CD4-positive, alpha-beta T cell (primary cell): ENCODE measurements at places on chromosomes 11 and 22. TPM values are rescaled to one million over a fixed set of nuclear protein-coding genes. Genes with fewer than 3 reads are reported as not detected.
A peak's percentile ranks its signal among the peaks of the same experiment; 100 is the strongest.

DNA sequence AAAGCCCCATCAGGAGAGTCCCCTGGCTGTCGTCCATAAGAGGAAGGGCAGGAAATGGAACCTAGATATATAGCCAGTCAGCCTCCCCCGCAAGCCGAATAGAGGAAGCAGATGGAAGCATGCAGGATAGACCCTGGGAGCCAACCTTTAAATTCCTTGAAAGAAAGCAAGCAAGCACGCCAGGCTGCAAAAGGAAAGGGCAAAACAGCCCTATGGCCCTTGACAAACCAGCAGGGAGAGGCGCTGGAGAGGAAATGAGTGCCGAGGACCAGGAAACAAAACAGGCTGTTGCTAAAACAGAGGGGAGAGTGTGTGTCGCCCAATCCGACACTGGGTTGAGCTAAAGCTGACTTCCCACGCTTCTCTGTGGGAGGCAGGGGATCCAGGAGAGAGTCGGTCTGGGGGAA is 203.5 kb upstream of the MTNR1B start:
- H3K4me1 ChIP-seq = no peaks in the 10 kb centered on the region
- no peak for DNase-seq

- H3K4me3 ChIP-seq = no peak overlapping the region
- no peak overlapping the region for H3K27ac ChIP-seq
- no peaks in the 10 kb centered on the region for H3K27me3 ChIP-seq
- no peak for DNase-seq
Measured at GRCh38 chr22:47174096-47174495, 411.6 kb downstream of the TBC1D22A start.

GRCh38 chr11:124725719-124726105 is 14.0 kb upstream of the NRGN start:
- no peak for DNase-seq

GRCh38 chr11:103947546-103947919 is 88.9 kb upstream of the DDI1 start:
- no peaks in the 10 kb centered on the region for H3K36me3 ChIP-seq
- H3K27ac ChIP-seq = no peak overlapping the region
- no peaks in the 10 kb centered on the region for H3K27me3 ChIP-seq
- H3K4me1 ChIP-seq = no peaks in the 10 kb centered on the region
- DNase-seq = no peak

- no peaks in the 10 kb centered on the region for H3K36me3 ChIP-seq
- H3K27ac ChIP-seq = no peak within 1 kb of the TSS
- H3K27me3 ChIP-seq = no peaks in the 10 kb centered on the region
- H3K4me1 ChIP-seq = no peaks in the 10 kb centered on the region
- no peak within 1 kb of the TSS for H3K4me3 ChIP-seq
- no peak for DNase-seq
Measured at GRCh38 chr11:4881860-4882500, at the start of gene OR51T1. TSS of gene OR51T1 (plus strand) at chr11:4881900. CDS start at chr11:4881900, 0 bp downstream.

- no peaks in the 10 kb centered on the region for H3K36me3 ChIP-seq
- no peak overlapping the region for H3K27ac ChIP-seq
- H3K4me3 ChIP-seq = no peak overlapping the region
- no peaks in the 10 kb centered on the region for H3K4me1 ChIP-seq
- no peak for DNase-seq
- H3K27me3 ChIP-seq = no peaks in the 10 kb centered on the region
Measured at GRCh38 chr11:61601512-61601911, 20.6 kb upstream of the SYT7 start.

- H3K27me3 ChIP-seq = no peaks in the 10 kb centered on the region
- H3K27ac ChIP-seq = no peak overlapping the region
- no peak for DNase-seq
- no peaks in the 10 kb centered on the region for H3K36me3 ChIP-seq
- H3K4me1 ChIP-seq = no peaks in the 10 kb centered on the region
- no peak overlapping the region for H3K4me3 ChIP-seq
Measured at GRCh38 chr11:19107125-19107524, 9.8 kb upstream of the ZDHHC13 start.

- H3K4me1 ChIP-seq = no peaks in the 10 kb centered on the region
- H3K27me3 ChIP-seq = peaks cover 3% of the 10 kb centered on the region
- H3K27ac ChIP-seq = no peak overlapping the region
Measured at GRCh38 chr11:5992150-5992549, 5.4 kb upstream of the OR52L1 start.

DNA sequence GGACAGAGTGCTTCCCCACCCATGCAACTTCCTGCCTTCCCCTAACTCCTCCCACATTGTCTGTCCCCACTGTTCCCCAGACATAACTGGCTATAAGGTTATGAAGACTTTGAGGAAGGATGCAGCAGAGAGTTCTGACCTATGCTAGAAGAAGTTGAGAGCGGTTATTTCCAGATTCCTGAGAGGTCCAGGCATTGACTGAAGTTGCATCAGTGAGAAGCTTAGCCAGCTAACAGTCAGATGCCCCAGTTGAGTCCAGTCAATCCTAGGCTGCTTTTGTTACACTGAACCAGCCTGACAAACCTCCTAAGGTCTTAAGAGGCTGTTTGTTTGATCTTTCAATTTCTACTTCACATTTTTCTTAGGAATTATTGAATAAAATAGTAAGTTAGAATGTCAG is 937.9 kb upstream of the CCDC90B start:
- DNase-seq = no peak
- H3K27me3 ChIP-seq = no peaks in the 10 kb centered on the region
- H3K27ac ChIP-seq = no peak overlapping the region
- no peaks in the 10 kb centered on the region for H3K4me1 ChIP-seq

DNA sequence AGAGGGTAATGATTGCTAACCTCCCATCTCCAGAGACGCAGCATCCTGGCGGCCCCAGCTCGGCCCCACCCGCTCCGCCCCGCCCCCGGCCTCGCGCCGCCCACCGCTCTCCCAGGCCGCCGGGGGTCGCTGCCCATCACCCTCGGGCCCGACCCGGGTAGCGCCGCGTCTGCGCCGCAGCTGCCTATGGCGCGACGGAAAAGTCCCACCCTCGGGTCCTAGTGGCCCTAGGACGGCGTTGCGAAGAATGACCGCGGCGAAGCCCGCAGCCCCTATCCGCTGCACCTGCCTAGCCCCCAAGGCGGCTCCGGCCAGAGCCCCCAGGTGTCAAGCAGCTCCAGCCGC is 457 bp downstream of the CPSF7 start:
- H3K4me1 ChIP-seq = peaks cover 41% of the 10 kb centered on the region
- H3K27me3 ChIP-seq = no peaks in the 10 kb centered on the region
- peak overlapping the region; percentile 93 for H3K4me3 ChIP-seq
- peaks cover 43% of the 10 kb centered on the region for H3K36me3 ChIP-seq
- H3K27ac ChIP-seq = peak overlapping the region; percentile 99

DNA sequence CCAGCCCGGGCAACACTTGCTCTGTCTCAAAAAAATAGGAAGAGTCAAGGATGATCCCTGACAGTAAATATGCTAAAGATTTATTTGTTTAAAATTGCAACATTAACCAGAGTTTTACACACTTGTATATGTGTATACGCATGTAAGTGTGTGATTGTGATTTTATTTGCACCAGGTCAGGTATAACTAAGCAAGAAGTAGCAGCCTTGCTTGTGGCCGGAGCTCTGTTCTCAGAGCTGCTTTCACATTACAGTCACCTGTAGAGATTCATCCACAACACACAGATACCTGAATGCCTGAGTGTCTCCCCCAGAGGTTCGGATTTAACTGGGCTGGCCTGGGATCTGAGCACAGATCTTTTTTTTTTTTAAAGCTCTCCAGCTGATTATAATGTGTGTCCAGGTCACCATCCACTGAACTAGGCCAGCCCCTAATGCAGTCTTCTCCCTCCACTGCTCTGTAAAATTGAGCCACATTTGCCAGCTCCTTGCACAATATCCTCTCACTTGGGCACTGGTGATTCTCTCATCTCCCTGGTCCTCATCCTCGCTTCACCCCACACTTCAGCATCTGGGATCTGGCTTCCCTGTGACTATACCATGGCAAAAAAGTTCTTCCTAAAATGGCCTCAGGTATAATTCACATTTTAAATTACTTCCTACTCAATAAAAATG is 48.3 kb downstream of the LIF start:
- H3K36me3 ChIP-seq = no peaks in the 10 kb centered on the region
- no peak overlapping the region for H3K4me3 ChIP-seq
- H3K27me3 ChIP-seq = no peaks in the 10 kb centered on the region
- DNase-seq = no peak

DNA sequence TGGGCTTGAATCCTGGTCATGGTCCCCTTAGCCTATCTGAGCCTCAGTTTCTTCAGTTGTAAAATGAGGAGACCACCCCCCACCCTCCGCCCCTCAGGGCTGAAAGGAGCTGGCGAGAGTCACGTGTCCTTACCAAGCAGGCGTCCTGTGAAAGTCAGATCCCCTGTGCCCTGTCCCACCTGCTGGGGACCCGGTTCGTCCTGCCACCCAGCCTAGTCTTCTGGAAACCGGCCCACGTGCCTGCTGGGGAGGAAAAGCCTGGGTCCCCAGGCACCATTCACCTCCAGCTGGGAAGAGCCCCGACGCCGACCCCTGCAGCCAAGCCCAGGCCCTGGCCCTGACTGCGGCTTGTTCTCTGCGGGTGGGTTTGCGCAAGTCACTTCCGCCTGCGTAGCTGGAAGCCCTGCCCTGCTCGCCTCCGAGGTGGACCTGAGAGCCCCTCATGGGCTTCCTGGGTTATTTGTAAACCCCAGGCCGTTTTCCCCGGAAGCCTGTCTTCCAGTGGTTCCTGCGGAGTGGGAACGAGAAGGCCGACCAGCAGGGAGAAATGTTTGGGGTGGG is 679 bp upstream of the SSH3 start:
- H3K4me1 ChIP-seq = peaks cover 33% of the 10 kb centered on the region
- no peaks in the 10 kb centered on the region for H3K27me3 ChIP-seq
- no peak for DNase-seq
- H3K36me3 ChIP-seq = peaks cover 41% of the 10 kb centered on the region
- peak overlapping the region; percentile 62 for H3K4me3 ChIP-seq

- H3K4me3 ChIP-seq = no peak overlapping the region
- H3K27ac ChIP-seq = no peak overlapping the region
- no peaks in the 10 kb centered on the region for H3K27me3 ChIP-seq
- H3K4me1 ChIP-seq = no peaks in the 10 kb centered on the region
Measured at GRCh38 chr11:70502677-70503467, 104.5 kb downstream of the CTTN start.

DNA sequence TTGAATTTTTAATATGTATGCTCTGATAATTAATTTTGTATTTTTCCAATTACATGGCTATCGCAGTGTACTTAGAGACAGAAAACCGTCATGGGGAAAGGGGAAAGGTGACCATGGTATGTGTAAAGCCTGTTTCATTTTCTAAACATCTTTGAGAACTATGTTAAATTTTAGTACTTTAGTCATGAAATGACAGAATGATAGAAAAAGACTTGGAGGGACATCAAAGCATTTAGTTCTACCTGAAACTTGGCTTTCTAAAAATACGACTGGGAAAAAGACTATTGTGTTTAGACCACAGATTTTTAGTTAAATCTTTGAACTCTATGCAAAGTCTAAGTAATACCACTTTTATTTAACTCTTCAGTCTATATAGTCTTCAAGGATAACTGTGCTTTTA is 54.1 kb downstream of the MAML2 start:
- H3K27ac ChIP-seq = no peak overlapping the region
- peaks cover 4% of the 10 kb centered on the region for H3K4me1 ChIP-seq
- no peak overlapping the region for H3K4me3 ChIP-seq

DNA sequence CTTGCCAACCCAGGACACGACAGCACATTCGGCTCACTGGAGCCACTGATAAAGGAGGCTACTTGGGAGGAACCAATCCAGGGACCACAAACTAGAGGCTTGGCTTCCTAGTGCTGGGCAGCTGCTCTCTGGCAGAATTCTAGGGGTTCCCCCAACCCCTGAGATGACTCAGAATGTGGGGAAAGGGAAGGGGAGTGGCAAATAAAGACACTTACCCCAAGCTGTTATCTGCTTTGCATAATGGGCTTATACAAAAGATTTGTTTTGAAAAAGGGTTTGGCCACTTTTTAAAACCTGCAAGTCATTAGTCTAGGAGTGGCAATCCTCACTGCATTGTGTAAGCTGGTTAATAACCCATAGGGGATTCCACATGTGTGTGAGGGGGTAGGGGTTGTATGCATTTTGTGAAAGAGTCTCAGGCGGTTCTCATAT is 64.1 kb upstream of the LMO1 start:
- no peak for DNase-seq
- H3K27me3 ChIP-seq = no peaks in the 10 kb centered on the region
- no peak overlapping the region for H3K4me3 ChIP-seq
- no peaks in the 10 kb centered on the region for H3K36me3 ChIP-seq
- peaks cover 4% of the 10 kb centered on the region for H3K4me1 ChIP-seq

- H3K4me3 ChIP-seq = no peak overlapping the region
- no peak overlapping the region for H3K27ac ChIP-seq
- DNase-seq = peak; percentile 49
- H3K27me3 ChIP-seq = no peaks in the 10 kb centered on the region
- no peaks in the 10 kb centered on the region for H3K36me3 ChIP-seq
- no peaks in the 10 kb centered on the region for H3K4me1 ChIP-seq
Measured at GRCh38 chr11:63738720-63739360, 29.7 kb downstream of the ZFTA start.

DNA sequence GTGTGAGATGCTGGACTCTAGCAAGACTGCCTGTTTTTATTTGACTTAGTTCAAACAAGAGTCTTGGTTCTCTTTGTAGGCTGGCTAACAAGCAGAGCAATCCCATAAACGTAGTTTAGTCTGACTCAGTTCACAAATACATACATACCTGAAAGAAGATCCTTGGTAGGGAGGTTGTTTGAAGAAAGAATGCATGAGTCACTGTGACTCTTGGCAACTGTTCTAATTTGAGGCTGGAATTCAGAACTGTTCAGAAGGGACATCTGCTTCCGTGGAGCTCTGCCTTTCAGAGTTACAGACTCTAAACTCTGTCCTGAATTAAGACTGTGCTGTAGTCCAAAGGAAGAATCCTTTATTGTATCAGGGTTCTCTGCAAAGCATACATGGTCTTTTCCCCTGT is 32.2 kb downstream of the C2CD3 start:
- H3K27ac ChIP-seq = no peak overlapping the region
- no peak overlapping the region for H3K4me3 ChIP-seq
- no peaks in the 10 kb centered on the region for H3K27me3 ChIP-seq

- no peak overlapping the region for H3K4me3 ChIP-seq
- no peak for DNase-seq
- no peak overlapping the region for H3K27ac ChIP-seq
Measured at GRCh38 chr11:95291946-95292345, 60.9 kb upstream of the SESN3 start.

- no peaks in the 10 kb centered on the region for H3K27me3 ChIP-seq
- H3K4me3 ChIP-seq = peak overlapping the region; percentile 99
- peaks cover 89% of the 10 kb centered on the region for H3K4me1 ChIP-seq
- H3K36me3 ChIP-seq = peaks cover 21% of the 10 kb centered on the region
Measured at GRCh38 chr11:46348566-46349401, 1.5 kb downstream of the DGKZ start.

- no peak overlapping the region for H3K27ac ChIP-seq
- no peak for DNase-seq
- H3K4me3 ChIP-seq = no peak overlapping the region
- H3K36me3 ChIP-seq = no peaks in the 10 kb centered on the region
Measured at GRCh38 chr11:95487391-95487790, 256.4 kb upstream of the SESN3 start.

Gene KCNJ11
- total RNA-seq = 0.08 TPM

Gene OR52A1
- total RNA-seq = not detected

Gene TBX10
- not detected for total RNA-seq

Gene DDI1
- total RNA-seq = not detected

Gene FOLR2
- total RNA-seq = not detected
